ENCODE measurements at places on chromosomes 16 and 17.

DNA sequence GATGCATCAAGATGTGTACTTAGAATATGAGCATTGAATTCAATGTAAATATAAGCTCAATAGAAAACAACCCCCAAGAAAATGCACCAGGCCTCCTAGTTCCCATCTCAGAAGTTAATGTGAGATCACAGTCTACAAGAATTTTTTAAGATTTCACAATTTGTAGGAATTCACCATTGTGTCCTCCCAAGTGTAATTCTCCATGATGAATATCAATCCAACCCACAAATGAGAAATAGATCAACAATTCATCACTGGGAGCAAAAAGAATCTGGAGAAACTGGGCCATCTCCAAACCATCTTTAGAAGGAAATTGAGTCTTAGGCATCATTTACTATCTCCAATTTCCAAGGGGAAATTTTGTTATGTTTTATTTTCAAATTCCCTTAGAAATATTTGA, 310.5 kb upstream of the GOT2 start:
- no peak for DNase-seq

DNA sequence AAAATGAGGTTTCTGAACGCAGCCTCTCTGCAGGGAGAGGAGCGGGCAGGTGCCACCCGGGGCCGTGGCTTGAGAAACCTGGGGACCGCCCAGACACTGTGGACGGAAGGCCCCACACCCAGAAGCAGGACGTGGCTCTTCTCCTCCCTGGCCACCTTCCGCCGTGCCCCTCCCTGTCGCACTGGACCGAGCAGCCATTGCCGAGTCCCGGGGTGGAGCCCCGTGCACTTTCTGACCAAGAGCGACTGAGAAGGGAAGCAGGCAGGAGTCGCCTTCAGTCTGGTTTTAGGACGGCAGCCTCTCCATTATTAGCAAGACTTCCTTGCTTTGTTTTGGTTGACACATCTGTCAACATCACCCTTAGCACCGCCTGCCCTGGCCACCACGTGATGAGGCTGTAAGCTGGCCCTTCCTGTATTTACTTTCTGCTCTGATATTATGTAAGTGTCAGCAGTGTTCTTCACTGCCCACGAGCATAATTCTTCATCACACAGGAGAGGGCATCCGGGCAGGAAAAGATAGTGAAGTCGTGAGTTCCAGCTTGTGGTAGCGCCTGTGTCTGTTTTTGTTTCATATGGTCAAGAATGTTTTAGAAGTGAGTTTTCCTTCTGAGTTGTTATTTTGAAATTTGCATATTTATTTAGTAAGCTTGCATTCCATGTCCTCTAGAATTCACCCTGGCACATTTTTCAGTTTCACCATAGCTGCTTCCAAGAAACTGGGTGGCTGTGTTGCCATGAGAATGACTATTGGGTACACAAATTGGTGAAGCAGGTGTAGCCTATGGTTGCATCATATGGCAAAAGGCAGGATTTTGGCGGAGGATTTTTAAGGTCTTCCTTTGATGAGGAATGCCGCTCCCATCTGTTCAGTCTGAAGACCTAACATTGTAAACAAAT, 1.0 kb downstream of the HERPUD1 start:
- DNase-seq: no peak

- no peak for DNase-seq
Measured at GRCh38 chr16:87622756-87623319, 20.5 kb downstream of the JPH3 start.

- DNase-seq: no peak
Measured at GRCh38 chr16:30063893-30064728, 1.4 kb upstream of the ALDOA start.

DNA sequence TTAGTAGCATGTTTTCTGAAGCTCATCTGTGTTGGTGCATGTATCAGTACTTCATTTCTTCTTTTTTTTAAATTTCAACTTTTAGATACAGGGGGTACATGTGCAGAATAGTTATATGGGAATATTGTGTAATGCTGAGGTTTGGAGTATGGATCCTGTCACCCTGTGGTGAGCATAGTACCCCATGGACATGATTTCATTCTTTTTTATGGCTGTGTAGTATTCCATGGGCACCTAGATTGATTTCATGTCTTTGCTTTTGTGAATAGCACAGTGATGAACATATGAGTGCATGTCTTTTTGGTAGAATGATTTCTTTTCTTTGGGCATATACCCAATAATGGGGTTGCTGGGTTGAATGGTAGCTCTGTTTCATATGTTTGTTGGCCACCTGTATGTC, 55.0 kb upstream of the NOL11 start:
- DNase-seq: no peak

- DNase-seq: no peak
Measured at GRCh38 chr17:1082579-1082978, 85.7 kb downstream of the TIMM22 start.

DNA sequence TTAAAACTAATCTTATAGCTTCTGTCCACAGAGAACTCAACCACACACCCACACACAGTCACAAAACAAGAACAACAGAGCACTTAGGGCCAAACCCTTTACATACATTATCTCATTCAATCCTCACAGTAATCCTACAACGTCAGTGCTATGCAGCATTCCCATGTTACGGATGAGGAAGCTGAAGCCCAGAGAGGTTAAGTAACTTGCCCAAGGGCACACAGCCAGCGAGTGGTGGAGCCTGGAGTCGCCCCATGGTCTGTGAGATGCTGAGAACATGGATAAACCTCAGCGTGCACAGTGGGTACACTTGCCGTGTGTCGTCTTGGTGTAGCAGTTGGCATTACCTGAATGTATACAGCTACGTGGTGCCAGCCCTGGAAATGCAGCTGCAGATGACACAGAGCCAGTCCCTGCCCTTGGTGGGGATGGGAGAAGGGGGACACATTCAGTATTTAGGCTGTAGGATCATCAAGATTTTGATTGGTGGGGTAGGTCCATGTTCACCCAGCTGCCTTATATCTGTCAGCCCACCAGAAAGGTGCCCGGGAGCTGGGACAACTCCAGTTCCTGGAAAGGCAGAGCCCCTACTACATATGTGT, 177.0 kb downstream of the IRF8 start:
- DNase-seq: no peak

- no peak for DNase-seq
Measured at GRCh38 chr17:52138350-52138749, 20.2 kb downstream of the CA10 start.
